ELR (cell line): ENCODE measurements at places on chromosomes 12 and 14.

- DNase-seq: no peak
Measured at GRCh38 chr14:66135831-66136230, 350.3 kb upstream of the CCDC196 start.

DNA sequence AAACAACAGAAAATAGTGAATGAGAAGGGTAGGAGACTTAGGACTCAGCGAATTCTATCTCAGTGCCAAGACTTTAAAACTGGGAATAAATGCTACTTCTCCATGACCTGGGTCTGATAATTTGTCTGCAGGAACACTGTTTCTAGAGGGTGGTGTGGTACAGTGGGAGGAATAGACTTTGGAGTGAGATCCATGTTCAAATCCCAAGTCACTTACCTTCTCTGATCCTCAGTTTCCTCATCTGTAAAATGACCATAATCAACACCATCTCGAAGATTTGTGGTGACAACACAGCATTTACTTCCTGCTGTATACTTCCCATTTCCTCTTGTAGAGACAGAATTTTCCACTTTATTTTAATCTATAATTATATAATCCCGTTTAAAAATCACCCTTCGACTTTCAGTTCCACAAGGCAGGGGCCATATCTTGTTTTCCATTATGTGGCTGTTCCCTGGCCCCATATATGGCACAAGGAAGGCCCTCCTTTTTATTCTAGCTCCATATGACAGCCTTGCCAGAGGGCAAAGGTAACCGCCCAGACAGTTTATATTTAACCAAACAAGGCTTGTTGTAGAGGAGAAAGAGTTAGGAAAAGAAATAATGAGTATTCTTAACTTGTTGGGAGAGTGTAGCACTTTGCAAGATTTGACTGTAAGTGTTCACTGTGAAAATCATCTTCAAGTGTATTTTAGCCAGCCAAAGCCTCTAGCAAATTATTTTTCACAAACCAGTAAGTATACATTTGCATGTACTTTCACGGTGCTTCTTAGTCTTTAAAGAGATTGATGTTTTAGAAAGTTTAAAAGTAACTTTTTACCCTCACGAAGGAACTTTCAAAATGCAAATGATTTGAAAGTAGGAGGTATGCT is 243.1 kb downstream of the AKAP6 start:
- DNase-seq: no peak

GRCh38 chr12:77924703-77925102 is 94.0 kb downstream of the NAV3 start:
- DNase-seq: no peak

GRCh38 chr14:94394581-94395207 is 6.3 kb upstream of the SERPINA1 start:
- peak; percentile 68 for DNase-seq

DNA sequence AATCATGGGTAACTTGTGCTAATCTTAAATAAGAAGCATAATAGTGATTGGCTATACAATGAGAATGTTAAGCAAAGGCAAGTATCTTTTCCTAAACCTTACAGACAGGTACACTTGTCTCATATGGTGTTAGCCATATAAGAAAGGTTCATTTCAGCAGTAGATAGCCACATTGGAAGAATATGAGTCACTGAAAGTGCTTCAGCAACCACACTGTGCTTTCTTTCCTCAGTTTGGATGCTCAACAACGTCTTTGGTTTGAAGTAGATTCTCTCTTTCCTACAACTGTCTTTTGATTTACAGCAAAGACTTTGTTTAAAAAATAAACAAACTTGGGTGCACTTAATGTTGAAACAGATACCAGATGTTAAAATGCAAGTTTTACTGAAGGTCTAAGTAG is 8.9 kb downstream of the DDHD1 start:
- DNase-seq: no peak

- no peak for DNase-seq
Measured at GRCh38 chr12:49899921-49900320, 3.8 kb downstream of the FAIM2 start.

DNA sequence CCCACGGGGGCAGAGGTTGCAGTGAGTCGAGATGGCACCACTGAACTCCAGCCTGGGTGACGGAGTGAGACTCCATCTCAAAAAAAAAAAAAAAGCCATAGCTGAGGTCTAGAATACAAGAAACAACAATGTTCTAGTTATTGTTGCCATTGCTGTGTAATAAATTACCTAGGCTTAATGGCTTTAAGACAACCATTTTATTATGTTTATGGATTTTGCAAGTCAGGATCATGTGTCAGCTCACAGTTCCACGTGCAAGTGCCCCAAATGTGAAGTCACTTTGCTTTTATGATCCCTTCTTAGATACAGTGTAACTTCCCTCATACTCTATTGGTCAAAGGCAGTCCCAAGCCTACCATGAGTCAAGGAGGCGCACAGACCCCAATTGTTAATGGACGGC is 49.5 kb upstream of the RIC8B start:
- DNase-seq: no peak

DNA sequence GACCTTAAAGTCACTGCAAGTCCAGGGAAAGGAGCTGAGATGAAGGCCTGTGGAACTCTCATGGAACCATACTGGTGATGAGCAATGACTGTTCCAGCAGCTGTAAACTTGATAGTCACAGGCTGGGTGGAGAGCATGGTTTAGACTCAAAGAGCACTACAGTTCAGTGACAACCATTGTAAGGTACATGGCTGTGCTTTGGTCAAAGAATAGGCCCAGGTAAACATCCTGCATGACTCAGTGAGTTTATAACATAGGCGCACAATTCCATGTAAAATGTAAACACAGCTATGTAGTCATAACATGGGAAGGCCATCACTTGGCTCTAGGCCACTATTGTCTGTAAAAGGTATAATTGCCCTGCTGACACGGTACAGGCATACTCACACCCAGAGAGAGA is 119.3 kb upstream of the FSCB start:
- DNase-seq: no peak

DNA sequence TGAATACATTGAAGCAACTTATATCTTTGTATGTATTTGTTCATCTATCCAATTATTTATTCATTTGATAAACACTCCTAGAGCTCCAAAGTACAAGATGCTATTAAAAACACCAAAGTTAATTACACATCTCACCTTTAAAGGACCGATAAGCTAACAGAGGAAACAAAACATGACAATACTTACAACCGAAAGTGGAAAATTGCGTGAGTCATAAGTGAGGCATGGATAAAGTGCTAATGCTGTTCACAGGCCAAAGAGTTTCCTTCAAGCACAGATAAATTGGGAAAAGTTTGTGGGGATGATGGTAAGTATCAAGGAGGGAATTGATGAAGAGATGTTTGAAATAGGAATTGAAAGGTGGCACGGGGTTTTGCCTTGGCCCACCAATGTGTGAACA is 172.8 kb upstream of the KITLG start:
- DNase-seq: peak; percentile 35

- DNase-seq: peak; percentile 25
Measured at GRCh38 chr12:47988073-47989022, 15.9 kb downstream of the COL2A1 start.

- DNase-seq: no peak
Measured at GRCh38 chr12:31226639-31227038, 99.3 kb downstream of the SINHCAF start.

GRCh38 chr12:121365416-121366062 is 13.3 kb upstream of the ANAPC5 start:
- DNase-seq: peak; percentile 37

- DNase-seq: peak; percentile 45
Measured at GRCh38 chr14:51006781-51007211, 62.5 kb upstream of the PYGL start.

DNA sequence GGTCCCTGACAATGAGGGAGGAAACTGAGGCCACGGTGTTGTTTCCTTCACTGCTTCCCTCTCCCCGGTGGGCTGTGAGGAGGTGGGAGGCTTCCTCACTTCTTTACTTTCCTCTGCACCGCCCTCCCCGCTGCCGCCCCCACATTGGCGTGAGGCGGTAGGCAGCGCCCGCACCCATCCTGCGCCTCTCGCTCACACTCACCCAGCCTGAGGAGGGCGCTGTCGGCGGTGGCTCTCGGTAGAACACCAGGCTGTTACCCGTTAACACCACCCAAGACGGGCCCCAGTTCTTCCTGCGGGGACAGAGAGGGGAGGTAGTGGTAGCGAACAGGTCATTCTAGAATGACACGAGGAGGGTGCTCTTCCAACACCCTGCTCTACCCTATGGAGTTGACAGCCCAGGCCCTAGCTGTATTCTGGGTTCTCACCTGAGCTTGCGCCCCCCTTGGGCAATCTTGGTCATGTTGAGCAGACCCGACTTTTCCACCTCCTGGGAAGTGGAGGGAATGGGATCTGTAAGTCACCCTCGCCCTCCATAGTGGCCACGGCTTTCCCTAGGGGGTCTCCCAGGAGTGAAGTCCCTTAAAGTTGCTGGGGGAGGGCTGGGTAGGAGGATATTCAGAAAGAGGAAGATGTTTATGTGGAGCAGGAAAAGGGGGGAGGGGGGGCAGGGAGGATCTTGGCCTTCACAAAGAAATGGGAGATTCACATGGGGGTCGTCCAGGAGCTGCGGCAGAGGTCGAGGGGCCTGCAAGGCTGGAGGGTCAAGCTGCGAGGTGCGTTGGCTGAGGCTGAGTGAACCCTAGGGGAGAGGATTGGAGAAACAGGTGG is 3.3 kb downstream of the ARHGAP9 start:
- DNase-seq: no peak

DNA sequence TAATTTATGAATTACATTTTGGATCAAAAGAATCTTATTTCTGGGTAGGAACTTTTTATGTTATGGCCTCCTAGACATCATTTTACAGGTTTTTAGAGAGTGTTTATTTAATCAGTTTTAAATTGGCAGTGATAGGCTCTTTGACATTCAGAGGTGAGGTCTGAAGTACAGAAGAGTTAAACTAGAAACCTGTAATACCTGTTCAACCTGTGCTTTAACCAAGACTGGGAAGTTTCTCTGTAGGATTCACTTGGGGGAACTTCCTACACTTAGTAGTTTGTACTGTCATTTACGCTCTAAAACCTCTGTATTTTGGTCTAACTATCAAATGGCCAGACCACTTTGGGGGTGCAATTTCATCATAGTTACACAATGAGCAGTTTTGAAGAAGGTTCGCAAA is 35.9 kb downstream of the PLEKHA5 start:
- no peak for DNase-seq

- DNase-seq: no peak
Measured at GRCh38 chr12:123502163-123502704, 31.3 kb downstream of the RILPL1 start.

DNA sequence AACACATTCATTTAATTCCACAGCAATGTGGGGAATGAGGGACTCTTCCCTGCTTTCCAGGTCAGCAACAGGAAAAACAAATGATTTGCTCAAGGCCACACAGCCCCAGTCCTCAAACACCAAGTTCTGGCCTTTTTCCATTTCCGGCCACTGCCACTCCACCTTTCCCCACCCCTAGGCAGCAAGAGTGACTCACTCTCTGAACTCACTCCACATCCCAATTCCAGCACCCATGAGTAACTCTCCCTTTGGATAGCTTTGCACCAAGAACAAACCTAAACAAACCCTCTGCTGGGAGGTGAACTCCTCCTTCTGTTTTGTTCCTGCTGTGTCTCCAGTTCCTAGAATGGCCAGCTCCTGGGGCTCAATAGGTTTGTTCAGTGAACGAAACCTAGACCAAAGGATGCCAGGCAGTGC is 30.4 kb upstream of the PLEKHG6 start:
- peak; percentile 97 for DNase-seq

GRCh38 chr14:54219261-54220070 is 177.3 kb upstream of the CDKN3 start:
- no peak for DNase-seq

- no peak for DNase-seq
Measured at GRCh38 chr12:5438671-5439200, 6.8 kb downstream of the NTF3 start.

- no peak for DNase-seq
Measured at GRCh38 chr14:60904381-60904780, 76.5 kb downstream of the TRMT5 start.
